ENCODE measurements at places on chromosomes 2 and 18. TPM values are rescaled to one million over a fixed set of nuclear protein-coding genes. Genes with fewer than 3 reads are reported as not detected.

MSTN gene
- 1.9 TPM for total RNA-seq

MALL gene
- 13.7 TPM for total RNA-seq

TRIM43 gene
- total RNA-seq: not detected

TACR1 gene
- 1.9 TPM for total RNA-seq

FKBP1B gene
- 6.4 TPM for total RNA-seq

UGT1A3 gene
- not detected for total RNA-seq

TUBA3D gene
- 8.0 TPM for total RNA-seq

DNA sequence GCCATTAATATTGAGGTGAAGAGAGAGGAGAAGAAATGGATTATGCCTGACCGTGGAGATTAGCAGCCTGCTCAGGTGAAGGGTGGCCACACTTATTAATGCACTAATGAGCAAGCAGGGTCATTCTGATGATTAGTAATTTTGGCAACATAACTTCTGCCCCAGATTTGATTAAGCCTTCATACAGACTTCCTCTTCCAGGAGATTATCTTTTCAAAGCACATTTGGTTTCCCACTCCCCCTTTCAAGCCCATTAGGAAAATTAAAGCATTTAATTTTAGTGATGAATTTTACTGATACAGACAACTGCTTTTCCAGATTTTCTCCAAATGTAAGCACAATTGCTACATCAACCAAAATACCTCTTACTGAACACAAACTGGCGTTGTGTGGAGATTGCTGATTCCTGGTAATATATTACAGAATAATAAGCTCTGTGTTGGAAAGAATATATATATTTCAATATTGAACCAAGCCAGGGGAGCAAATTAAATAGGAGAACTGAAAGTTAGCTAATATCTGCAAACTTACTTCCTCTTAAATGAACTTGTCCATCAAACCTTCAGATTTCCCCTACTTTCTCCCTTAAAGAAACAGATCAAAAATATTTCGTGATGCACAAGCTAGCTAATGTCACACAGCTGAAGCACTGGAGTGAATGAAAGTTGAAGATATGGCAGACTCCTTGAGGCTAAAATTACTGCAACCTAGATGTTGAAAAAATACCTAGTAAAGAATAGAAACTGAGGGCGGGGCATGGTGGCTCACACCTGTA, 140.8 kb downstream of the FAM210A start:
- DNase-seq: no peak

DNA sequence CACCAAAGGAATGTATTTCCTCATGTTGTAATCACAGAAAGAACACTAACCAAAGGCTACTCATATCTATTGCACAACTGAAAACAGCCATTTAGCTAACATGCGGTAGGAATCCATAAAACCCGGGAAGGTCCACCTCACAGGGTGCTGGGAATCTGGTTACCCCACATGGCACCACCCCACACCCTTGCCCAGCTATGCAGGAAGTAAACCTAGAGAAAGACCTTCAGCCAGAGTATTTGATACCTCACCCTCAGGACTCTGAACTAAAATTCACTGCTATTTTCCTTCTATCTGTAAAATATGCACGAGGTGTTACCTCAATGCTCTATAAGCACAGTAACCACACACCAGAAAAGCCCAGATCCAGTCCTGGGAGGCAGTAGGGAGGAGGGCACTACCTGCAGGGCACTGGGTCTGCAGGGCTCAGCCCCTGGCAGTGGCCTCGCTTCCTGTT, 45.8 kb downstream of the PTPN2 start:
- peak; percentile 20 for DNase-seq

DNA sequence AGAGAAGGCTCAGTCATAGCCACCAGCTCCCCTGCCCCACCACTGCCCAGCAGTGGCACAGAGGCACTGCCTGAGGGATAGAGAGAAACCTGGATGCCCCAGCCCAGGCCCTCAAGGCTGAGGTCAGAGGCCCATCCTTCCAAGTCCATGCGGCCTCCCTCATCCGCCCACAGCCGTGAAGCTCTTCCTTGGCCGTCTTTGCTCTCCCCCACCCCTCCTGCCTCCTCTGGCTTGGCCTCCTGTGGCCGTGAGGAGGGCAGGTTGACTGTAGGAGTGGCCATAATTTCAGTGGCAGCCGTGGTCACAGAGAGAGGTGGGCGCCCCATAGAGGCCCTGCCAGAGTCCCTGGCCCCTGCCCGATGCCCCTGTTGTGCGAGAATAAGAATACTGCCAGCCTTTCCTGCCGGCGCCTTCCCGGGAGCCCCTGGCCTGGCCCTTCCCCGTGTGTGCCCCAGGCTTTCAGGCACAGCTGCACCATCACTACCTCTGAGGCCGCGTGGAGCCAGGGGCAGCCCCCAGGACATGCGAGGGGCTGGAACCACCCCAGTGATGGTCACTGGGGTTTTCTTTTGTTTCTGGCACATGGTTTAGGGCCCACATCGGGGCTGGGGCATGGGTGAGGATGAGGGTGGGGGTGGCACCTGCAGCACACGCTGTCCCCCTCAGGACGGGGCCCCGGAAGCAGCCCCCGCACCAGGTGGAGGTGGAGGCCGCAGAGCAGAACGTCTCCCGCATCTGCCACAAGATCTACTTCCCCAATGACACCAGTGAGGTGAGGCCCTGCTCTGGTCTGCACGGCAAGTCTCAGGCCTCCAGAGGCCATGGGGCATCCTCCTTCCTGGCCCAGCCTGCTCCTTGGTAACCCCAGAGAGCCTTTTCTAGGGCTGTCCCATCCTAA, 13.1 kb upstream of the GPR17 start:
- DNase-seq: peak; percentile 31

DNA sequence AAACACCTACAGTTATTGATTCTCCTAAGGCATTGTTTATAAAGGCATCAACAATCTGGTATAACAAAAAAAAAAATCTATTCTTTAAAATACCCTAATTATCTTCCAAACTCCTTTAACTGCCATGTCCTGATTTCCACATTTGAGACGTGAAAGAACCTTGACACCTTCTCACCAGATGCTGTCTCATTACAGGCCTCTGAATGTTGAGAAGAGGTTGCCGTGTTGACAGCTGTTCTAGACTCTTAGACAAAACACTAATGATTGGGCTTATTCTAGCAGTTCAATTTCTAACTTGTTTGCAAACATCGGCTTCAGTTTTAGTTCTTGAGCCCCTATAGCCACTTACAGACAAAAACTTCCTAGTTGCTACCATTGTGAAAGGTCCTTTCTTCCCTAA, 988.8 kb downstream of the LRP1B start:
- no peak for DNase-seq

- DNase-seq: no peak
These were observed 115.4 kb downstream of the ACAA2 start for GRCh38 chr18:49697757-49698524.

GRCh38 chr2:98484652-98485452, 40.2 kb downstream of the INPP4A start:
- DNase-seq: no peak

DNA sequence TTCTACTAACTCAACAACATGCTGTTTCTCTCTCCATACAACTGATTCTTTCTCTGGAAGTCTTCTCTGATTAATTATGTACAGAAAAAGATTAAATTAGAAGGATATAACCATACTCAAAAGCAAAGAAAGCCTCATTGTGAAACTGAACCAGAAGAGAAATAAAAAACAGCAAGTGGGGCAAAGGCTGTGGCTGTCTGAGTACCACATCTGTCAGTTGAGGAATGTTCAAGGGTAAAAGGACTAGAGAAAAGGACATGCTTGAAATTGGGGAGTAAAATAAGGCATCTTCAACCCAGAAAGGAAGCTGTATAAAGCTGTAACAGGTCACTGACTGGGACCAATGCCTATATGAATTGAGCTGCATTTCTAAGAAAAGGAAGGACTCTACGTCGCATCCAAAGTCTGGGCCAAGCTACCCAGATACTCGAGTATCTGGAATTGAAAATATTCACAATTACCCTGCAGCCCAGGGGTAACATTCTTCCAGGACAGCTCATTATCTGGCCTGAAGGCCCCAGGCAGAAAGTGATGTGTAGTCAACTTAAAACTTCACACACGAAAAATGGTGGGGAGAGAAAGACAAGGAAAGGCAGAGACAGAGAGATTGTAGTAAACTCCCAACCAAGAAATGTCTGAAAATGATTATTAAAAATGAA, 356.0 kb upstream of the GALNT5 start:
- no peak for DNase-seq

GRCh38 chr2:68193787-68194372, 36.2 kb downstream of the PNO1 start:
- no peak for DNase-seq

DNA sequence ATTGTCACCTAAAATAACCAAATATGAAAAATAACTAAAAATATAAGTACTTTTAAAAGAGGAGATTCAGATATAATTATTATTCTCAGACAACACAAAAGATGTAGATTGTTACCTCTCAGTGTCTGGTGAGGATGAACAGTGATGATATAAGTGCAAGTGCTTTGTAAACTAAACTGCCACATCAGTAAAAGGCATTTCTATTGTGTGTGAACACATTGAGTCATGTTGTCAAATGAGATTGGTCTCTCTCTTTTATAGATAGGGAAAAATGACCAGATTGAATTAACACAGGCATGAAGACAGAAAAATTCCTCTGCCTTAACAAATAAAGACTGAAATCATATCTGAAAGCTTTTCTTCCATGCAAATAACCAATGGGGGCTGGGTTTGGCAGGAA, 182.4 kb upstream of the TMEFF2 start:
- no peak for DNase-seq

DNA sequence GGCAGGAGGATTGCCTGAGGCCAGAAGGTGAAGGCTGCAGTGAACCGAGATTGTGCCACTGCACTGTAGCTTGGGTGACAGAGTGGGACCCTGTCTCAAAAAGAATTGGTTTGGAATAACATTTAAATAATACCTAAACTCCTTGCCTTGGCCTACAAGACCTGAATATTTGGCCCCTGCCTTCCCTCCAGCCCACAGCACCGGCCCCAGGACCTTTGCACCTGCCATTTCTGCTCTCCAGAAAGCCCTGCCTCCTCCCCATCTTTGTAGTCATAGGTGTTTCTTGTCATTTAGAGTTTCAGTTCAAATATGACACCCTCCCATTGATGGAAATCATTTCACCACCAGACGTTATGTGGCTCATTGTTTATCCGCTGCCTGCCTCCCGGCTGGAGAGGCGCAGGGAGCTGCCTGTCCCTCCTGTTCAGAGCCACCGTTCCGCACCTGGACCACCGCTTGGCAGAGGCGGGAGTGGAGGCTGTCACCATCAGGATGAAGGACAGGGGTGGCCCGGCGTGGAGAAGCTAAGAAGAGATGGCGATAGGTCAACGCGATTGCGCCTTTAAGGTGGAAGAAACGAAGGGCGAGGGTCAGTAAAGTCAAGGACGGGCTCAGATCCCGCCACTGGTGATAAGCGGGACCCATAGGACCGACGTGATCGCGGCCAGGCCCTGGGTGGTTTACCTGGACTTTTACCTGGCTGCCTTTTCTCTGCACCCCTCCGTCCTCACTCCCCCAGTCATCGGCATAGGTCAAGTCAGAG, 638 bp upstream of the LPIN1 start:
- no peak for DNase-seq

DNA sequence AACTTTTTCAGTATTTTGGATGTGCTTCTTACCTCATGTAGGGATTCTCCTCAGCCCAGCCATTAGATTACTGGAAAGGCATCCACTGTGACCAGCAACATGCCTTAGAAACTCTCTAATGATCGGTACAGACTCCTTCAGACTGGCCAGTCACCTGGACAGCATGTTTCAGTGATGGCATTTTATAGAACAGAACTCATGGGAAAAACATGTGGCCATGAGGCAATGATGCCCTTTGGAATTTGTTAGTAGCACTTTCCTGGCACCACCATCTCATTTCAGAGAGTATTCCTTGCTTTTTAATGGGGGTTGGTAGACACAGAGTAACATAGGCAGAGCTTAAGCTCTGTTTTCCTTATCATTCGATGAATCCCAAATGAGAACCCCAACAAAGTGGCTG, 72.1 kb upstream of the FAM98A start:
- no peak for DNase-seq

DNA sequence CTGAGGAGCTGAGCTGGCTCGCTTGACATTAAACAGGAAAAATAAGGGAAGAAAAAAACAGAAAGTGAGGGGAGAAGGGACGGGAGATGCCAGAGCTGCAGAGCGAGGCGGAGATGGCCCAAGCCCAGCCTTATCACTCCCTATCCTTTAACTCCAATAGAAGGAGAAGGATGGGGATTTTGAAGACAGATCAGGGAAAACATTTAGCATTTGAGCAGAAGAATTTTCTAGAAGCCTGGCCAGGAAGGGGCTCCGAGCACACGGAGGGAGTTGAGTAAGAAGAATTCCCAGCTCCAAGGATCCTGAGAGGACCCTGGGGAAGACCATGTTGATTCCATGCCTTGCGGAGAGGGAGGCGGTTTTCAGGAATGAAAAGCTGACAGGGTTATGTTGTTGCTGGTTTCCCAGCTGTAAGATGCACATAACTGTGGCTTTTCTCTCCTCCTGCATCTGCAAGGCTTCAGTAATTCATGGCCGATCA, 35.6 kb downstream of the TWIST2 start:
- DNase-seq: no peak

DNA sequence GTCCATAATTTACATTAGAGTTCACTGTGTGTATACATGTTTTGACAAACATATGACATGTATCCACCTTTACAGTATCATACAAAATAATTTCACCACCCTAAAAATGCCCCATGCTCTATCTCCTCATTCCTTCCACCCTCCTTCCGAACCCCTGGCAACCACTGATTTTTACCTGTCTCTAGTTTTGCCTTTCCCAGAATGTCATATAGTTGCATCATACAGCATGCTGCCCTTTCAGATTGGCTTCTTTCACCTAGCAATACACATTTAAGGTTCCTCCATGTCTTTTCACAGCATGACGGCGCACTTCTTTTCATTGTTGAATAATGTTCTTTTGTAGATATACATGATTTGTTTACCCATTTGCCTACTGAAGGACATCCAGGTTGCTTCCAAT, 10.4 kb downstream of the LRPPRC start:
- no peak for DNase-seq

GRCh38 chr2:217054791-217055190, 194.9 kb upstream of the TNP1 start:
- no peak for DNase-seq

DNA sequence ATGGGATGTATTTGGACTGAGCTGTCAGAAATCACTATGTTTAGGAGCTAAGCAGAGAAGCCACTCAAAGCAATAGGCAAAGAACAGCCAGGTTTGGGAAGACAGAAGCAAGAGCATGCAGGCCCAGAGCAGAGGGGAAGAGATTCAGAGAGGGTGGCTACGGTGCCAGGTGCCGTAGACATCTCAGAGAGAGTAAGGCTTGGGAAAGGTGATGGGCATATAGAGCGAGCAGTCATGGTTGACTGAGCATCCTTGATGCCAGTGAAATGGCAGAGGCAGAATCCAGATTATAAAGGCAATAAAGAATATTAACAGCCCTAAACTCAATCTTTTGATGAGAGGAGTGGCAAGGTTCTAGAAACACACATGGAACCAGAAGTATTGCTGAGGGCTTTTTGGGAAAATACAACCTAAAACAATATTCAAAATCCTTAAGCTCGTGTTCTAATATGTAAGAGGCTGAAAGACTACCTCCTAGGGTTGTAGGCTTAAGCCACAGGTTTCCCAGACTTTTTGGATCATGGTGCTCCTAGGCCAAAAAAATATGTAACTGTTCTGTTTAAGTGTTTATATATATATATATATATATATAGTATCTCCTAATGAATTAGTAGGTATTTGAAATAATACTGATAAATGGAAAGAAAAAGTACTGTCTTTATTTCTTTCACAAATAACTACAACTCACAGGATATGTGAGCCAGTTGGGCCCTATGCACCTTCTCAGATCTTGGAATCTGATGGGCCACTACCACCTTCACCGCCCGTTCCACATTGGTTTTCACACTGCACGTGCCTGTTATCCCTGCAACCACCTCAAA, 113.3 kb downstream of the MYCN start:
- no peak for DNase-seq
